GM18507 (cell line): ENCODE measurements at places on chromosomes 5 and 9.

- no peak for DNase-seq
Observed at GRCh38 chr9:96009690-96010472, 134.4 kb downstream of the ERCC6L2 start.

DNA sequence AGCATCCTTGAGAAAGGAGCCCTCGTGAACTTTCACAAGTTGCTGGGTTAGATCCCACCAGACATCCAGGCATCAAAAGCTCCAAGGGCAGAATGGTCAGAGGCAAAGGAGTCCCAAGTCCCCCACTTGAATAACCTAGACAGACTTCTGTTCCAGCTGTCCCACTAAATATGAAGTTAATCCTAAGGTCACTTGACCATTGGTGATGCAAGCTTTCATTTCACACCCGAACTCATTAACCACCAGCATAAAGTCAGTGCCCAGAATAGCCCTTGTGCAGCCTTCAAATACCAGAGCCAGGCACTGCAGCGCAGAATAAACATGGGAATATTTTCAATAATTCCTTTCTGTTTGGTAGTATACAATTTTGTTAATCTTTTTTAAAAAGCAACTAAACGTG, 28.9 kb downstream of the OXCT1 start:
- DNase-seq = no peak

DNA sequence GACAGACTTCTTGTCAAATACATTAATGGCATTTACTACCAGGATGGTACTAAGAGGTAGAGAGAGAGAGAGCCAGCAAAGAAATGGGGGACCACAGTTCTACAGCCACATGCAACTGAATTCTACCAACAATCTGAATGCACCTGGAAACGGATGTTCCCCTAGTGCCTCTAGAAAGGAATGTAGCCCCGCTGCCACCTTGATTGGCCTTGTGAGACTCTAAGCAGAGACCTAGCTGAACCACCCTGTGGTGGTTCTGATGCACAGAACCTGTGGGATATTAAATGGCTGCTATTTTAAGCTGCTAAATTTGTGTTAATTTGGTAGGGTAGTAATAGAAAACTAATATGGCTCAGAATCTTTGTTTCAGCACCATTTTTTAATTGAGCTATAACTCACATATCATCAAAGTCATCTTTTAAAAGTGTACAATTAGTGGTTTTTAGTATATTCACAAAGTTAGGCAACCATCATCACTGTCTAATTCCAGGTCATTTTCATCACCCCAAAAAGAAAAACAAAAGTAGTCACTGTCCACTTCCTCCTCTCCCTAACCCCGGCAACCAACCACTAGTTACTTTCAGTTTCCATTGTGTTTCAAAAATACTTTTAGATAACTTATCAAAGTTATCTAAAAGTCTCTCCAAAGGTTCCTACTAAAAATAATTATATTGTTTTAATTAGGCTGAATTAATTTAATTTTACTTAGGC, 51.7 kb downstream of the CPLANE1 start:
- peak; percentile 15 for DNase-seq

DNA sequence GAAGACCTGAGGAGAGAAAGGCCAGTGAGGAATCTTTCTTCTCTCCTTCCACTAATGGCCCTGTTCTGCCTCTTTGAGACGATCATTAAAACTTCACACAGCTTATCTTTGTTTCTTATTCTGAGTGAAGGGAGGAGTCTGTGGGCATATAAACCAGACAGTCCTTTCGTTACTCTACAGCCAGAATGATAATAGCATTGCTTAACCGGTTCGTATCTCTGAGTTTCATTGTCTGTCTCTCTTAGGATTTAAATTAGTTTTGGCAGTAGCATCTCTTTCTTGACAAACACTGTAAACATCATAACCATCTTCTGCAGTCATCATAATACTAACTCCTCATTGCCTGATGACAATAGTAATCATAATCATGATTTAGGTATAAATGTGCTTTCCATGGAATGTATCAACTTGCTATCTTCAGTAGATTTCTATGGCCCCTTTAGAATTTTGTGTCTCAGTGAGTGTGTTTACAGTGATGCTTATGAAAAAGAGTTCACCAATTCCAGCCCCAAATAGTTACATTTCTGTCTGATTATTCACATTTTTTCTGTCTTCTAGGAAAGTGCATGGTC, 618.8 kb upstream of the KLF4 start:
- DNase-seq = no peak

DNA sequence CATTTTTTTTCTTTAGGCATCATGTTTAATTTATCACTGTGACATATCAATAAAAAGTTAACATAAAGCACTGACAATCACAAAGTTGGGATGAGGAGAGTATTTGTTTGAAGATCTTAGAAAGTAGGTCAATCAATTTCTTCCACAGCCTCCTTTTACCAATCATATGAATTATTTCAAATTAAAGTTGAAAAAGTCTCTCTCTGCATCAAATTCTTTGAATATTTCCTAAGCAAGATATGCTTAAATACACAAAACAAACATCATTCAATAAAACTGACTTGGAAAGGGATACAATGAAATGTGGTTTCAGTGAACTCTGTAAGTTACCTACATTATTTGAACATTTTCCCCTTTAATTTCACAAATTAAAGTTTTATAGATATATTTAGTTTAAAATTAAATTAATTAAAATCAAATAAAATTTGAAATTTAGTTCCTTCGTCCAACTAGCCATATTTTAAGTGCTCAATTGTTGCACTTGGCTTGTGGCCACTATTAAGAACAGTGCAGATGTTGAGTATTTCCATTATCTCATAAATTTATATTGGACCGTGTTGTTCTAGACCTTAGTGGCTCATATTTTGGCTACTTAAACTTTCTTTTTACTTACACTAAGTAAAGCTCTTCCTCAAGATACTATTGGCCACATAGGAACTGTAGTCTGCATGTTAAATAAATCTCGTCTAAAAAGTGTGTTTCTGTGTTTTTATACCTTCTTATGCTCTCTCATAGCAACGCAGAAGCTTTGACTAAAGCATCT, 949.7 kb upstream of the NUDT12 start:
- DNase-seq = no peak

GRCh38 chr5:93884254-93884653, 142.9 kb upstream of the POU5F2 start:
- DNase-seq = no peak

DNA sequence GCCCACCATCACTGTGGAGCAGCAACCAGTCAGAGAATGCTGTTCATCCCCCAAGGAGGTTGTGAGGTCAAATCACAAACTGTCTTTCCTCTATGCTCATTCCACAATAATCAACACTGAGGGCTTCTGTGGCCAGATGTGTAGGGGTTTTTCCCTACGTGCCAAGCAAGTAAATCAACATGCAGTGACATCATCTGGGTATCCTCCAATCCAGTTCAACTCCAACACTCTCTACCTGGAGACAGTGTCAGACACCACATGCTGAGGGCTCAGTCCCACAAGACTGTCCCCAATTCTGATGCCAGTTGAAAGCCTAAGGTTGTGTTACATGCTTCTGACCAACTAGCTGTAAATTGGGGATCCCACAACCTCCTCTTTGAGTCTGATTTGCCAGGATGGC, 57.3 kb upstream of the DMRT1 start:
- no peak for DNase-seq

- no peak for DNase-seq
Observed at GRCh38 chr5:137498301-137498735, 808 bp downstream of the SPOCK1 start.

DNA sequence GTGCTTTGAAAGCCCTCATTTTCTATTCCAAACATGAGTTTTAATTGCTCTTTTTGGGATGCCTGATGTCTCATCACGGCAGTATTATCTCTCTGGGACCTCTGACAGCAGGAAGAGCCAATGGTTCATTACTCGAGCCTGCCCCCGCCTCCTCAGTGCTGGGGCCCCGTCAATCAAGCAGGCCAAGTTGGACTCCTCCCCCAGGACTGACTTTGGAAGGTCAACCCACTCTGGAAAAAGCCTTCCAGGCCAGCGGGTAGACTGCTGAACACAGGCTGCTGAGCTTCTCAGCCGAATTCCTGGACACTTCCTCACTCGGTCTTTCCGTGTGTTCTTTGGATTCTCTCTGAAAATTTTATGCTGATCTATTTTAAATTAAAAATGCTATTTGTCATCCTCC, 9.5 kb upstream of the BARHL1 start:
- DNase-seq = no peak

DNA sequence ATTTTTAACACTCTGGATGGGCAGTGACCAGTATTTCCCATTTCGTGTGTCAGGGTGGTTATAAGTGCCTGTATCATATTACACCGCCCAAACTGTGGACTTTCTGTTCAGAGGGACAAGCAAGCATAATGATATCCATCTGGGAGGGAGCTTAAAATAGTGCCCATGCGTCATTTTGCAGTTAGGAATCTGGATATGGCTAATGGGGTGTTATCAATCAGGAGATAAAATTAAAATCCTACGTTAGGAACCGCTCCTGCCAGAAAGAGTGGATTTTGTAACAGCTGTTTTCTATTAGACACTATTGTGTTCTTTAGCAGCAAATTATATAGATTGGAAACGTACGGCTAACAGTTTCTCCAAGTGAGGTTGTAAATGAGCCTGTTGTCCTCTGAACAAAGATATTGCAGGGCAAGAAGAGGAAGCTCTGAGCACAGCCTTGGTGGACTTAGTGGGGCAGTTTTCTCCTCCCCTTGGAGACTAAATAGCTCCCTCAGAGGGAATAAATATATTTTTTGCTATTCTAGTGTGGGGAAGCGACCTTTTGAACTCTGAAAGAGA, 160.4 kb downstream of the SPATA31D1 start:
- DNase-seq = no peak

DNA sequence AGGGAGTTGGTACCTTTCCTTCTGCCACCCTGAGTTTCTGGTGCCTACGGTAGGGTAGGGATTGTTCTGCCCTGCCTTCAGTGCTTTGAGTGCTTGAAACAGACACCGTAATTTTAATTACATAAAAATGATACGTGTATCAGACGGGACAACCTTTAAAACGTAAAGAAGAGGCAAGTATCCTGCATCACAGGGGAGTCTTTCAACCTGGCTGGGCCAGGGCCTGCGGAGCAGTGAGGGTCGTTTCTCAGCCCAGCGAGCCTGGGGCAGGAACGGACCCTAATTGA, 483 bp upstream of the DAB2IP start:
- no peak for DNase-seq

GRCh38 chr5:74187757-74188156, 452.8 kb downstream of the ENC1 start:
- DNase-seq = no peak

GRCh38 chr9:32782476-32783167, 718 bp upstream of the TMEM215 start:
- DNase-seq = no peak

- no peak for DNase-seq
Observed at GRCh38 chr5:76081811-76082771, 1.1 kb upstream of the SV2C start.

DNA sequence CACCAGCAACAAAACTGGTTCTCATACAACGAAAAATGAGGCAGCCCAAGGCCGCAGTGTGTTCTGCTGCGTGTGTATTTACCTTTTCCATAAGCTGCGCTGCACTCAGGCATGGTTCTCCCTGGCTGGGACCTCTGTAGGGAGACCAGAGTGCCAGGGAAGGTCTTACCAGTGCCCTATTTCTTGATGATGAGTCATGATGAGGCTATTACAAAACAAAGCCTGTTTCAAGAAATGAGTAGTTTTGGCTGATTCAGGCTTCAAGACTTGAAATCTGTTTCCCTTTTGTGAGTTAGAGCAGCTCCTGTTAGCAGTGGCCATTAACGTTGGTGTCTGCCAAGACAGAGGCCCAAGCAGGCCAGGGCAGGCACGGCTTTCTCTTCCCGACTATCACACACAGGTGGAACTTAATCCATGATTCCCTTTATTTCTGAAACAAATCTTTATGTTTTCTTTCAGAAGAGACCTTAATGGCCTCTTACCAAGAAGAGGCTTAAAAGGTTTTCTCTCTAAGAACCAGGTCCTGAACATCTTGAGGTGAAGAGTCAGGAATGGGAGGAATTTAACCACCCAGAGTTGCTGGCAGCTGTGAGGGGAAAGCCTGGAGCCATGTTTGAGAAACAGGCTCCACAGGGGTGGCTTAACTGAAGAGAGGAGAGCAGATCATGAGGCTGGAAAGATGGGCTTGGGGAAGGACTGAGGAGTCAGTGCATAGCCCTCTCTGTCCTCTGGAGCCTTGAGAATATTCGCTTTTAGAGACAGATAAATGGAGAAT, 41.4 kb upstream of the TIFAB start:
- no peak for DNase-seq

DNA sequence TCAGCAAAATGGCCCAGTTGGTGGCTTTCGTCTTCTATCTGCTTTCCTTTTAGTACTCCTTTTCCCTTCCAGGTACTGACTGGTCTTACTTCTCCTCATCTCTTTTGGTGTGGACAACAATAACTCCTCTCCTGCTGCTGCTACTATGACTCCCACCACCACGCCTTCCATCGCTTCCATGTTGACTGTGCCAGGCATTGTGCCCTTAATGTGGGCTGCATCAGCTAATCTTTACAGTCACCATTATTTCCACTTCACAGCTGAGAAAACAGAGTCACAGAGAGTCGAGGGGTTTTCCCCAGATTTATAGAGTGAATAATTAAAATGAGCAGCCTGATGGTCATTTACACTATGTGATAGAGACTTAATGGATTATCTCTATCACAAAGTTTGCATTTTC, 184.9 kb upstream of the IL12B start:
- DNase-seq = no peak

DNA sequence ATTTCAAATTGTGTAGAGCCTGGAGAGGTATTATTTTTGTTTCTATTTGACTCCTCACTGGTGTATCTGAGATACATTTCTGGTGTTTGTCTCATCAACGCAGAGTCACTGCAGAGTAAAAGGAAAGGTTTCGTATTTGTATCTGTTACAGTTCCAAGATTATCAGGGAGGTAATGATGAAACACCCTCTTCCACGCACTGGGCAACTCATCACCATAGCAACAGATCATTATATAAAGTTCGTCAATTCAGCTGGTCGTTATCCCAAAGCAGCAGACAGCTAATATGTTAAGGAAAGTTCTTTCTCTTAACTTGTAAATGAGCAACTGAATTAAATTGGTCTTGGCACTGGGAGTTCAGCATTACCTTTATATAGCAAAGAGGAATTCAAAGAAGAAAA, 513.5 kb downstream of the MTRR start:
- no peak for DNase-seq

- DNase-seq = no peak
Observed at GRCh38 chr9:89388084-89388867, 70.0 kb downstream of the SECISBP2 start.

DNA sequence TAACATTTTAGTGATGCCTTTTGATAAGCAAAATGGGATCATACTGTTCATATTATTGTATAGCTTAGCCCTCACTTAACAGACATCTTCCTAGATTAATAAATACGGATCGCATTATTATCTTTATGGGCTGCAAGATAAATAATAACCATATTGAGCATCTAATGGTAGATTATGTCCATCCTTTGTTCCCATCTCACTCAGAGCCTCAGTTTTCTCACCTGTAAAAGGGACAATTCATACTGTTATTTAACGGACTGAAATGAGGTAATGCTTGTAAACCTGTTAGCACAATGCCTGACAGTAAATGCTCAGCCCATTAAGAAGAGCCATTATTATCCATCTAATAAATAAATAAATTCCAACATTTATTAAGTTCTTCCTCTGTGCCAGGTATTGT, 3.0 kb upstream of the RPL26L1 start:
- DNase-seq = no peak
